ENCODE measurements at places on chromosomes 7 and 10.

DNA sequence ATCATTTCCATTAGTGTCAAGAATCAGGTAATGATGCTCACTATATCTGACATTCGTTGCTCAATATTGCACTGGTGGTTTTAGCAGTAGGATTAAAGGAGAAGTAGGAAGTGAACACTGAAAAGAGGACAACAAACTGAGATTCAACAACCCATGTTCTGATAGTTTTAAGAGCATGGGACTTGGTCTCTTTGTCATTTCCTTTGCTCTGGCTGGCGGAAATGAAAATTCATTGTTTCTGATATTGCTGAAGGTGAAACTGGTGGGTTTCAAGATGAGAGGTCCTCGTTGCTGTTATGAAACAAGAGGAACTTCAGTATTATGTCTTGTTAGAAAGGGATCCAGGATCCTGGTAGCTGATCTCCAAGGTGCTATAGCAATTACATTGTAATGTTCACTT, 129.0 kb downstream of the DNAH11 start:
- DNase-seq: no peak

- no peak for DNase-seq
These were observed 147.0 kb upstream of the CELF2 start for GRCh38 chr10:10870523-10871241.

GRCh38 chr10:76675561-76675950, 962.1 kb downstream of the KCNMA1 start:
- no peak for DNase-seq

DNA sequence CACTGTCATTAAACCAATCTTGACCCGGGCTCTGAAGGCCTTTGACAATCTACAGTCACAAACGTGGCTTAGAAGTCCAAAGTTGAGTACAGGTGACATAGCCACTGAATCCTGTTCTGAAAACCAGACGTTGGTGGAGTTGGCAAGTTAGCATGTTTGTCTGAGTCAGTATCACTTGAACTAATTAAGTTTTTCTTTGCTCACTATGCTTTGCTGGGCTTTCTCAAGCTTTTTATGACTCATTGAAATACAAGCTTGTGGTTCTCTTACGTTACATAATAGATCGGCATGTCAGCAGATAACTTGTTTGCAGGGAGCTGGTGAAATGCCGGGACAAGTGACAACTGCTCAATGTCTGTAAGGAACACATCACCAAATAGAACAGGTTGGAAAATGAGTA, 53.8 kb downstream of the ARL5B start:
- DNase-seq: peak; percentile 85

- peak; percentile 52 for DNase-seq
These were observed 100.0 kb downstream of the INPP5A start for GRCh38 chr10:132637477-132638129.

DNA sequence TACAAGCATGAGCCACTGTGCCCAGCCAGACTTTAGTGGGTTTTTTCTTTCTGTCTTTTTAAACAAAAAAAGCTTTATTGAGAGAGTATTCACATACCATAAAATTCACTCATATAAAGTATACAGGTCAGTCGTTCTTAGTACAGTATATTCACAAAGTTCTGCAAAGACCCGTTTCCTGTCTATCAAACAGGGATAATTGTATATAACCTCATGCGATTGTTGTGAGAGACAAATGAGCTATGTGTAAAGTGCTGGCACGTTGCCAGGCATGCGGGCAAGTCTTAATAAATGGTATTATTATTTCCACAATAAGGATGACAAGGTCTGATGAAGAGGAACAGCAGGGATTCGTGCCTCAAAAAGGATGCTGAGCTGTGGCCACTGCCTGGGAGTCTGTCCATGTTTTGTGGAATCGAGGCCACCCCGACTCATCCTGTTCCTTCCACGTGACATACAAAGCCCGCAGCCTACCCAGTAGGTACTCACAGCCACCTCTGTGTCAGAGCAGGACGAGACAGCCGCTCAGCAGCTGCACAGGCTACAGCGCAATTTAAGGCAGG, 51.6 kb downstream of the SMKR1 start:
- no peak for DNase-seq

DNA sequence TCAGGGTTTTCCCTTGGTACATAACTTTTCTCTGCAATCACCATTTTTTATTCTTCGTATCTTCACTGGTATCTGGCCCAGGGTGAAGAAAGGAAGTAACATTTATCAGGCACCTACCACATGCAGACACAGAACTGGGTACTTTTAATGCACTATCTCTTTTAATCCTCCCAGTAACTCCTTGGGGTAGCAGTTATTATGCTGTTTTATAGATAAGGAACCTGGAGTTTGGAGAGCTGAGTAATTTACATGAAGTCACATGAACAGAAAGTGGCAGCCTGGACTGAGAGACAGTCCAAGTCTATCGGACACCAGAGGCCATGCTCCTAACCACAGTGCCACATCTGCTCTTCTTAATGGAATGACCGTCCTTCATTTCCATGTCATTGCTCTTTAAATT, 117.1 kb upstream of the PODXL start:
- no peak for DNase-seq

DNA sequence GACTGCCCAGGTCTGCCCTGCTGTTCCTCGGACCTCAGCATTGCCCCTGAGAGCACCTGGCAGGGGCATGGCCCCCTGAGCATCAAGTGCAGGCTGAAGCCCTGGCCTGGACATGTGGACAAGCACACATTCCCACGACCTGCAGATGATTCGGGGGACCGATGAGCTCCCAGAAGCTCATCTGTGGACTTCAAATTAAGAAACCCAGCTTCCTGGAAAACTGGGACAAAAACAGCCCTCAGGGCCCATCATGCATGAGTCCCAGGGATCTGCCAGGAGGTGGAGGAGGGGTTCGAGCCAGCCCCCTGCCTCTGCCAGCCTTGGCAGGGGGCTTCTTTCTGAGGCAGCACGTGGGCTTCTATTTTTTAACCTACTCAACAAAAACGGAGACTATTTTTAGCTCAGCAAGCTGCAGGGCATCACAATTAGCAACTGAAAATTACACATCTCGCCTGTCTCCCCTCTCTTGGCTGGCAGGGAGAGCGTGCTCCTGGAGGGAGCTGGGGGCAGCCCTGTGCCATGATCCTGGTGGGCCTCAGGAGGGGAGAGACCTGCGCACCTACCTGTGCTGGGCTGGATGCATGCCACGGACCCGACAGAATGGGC, 51.8 kb downstream of the RASGEF1A start:
- no peak for DNase-seq

GRCh38 chr10:74754381-74754821, 72.0 kb upstream of the KAT6B start:
- no peak for DNase-seq

DNA sequence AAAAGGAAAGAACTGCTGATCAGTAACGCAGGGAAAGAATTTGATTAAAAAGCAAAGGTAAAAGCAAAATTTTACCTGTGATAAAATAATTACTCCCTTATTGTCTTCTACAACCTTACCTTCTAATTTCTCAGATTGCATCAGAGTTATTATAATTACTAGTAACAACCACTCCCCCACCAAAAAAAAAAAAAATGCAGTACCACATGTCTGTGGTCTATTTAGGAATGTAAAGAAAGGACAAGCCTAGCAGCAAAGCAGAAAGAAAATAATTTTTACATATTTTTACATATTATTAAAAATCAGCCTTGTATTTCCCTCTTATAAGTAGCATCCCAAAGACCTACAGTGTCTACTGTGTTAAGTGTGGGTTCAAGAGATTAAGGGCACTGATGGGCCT, 430.4 kb downstream of the TFEC start:
- DNase-seq: no peak

DNA sequence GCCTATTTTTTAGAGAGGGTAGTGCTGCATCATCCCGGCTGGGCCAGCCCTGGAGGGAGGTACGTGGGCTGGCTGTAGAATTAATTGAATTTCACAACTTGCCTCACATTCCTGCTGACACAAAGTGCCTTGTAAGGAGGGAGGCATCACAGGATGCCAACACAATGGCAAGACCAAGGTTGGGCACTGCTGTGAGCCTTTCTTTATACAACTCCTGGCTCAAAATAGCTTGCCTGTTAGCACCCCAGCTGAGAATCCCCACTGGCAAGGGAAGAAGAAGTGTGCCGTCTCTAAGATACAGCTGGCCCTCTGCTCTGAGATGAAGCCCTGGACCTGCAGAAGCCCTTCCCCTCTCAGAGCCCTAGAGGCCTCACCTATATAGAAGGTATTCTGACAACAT, 873.9 kb downstream of the GRID1 start:
- no peak for DNase-seq

GRCh38 chr10:70169649-70170364, 507 bp downstream of the SAR1A start:
- peak; percentile 11 for DNase-seq

- no peak for DNase-seq
These were observed 49.4 kb downstream of the HK1 start for GRCh38 chr10:69327463-69328379.

DNA sequence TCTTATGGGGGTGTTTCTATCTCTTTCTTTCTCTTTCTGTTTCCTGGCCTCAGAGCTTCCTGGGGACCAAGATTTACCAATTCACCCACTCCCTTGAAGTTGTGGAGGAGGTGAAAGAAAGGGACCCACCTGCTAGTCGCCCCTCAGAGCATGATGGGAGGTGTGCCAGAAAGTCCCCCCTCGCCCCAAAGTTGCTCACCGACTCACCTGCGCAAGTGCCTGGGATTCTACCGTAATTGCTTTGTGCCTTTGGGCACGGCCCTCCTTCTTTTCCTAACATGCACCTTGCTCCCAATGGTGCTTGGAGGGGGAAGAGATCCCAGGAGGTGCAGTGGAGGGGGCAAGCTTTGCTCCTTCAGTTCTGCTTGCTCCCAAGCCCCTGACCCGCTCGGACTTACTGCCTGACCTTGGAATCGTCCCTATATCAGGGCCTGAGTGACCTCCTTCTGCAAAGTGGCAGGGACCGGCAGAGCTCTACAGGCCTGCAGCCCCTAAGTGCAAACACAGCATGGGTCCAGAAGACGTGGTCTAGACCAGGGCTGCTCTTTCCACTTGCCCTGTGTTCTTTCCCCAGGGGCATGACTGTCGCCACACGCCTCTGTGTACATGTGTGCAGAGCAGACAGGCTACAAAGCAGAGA, 12.2 kb downstream of the AQP1 start:
- no peak for DNase-seq

DNA sequence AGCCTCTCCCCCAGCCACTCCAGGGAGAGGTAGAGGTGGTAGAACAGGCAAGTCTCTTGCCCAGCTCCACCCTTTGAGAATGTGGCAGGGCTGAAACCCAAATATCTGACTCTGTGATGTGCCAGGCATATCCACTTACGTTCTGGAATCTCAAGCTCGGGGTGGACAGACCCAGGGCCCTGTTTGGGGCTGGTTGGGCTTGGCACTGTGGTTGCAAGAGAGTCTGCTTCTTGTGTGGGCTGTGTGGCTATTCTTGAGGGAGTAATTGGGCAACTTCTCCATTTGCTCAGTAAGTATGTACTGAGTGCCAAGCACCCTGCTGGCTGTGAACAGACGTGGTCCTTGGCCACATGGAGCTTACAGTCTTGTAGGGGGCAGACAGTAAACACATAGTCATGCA, 4.7 kb downstream of the UBTD1 start:
- no peak for DNase-seq

DNA sequence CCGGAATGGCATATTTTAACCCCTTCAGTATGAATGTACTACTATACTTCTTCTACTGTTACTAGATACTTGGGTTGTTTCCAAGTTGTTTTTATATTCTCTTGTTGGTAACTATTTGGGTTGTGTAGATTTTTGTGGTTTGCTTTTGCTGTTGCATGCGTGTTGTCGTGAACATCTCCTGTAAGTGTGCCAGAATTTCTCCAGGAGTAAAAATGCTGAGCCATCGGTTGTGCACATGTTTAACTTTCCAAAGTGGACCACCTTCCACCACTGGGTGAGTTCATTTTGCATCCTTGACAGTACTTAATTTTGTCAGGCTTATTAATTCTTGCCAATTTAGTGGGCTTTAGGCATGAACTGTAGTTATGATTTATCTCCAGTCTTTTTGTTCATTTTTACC, 47.9 kb downstream of the CSGALNACT2 start:
- no peak for DNase-seq

GRCh38 chr10:78656417-78657162, 412.2 kb upstream of the ZMIZ1 start:
- no peak for DNase-seq

DNA sequence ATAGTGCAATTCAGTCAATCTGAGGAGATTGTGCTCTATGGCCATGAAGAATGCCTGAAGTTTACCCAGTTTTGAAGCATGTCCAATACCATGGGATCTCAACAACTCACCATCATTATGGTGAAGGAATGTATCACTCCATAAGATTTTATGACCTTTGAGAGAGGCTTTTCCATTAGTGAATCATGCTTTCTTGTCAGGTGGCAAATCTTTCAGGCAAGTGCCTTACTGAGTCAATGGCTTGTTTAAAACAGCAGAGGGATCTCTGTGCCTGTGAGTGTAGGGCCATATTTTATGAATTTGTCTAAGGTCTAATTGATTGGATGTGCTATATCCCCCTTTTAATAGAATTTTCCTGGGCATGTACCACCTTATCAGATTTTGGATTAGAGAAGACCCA, 131.5 kb downstream of the CCDC7 start:
- no peak for DNase-seq

DNA sequence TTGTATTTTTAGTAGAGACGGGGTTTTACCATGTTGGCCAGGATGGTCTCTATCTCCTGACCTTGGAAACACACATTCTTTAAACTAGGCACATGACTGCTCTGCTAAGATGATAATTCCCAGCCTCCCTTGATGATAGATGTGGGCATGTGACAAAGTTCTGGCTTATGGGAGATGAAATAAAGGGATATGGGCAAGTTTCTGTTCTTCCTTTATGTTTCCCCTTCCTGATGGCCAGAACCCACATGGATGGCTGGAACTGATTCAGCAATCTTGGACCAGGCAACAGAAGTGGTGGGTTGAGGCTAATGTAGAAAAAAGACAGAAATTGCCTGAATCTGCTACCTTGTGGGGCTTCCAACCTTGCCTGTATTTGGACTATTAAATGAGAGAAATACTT, 60.7 kb upstream of the NRP1 start:
- no peak for DNase-seq

- no peak for DNase-seq
These were observed 80.5 kb upstream of the PRKG1 start for GRCh38 chr10:50993771-50994251.

DNA sequence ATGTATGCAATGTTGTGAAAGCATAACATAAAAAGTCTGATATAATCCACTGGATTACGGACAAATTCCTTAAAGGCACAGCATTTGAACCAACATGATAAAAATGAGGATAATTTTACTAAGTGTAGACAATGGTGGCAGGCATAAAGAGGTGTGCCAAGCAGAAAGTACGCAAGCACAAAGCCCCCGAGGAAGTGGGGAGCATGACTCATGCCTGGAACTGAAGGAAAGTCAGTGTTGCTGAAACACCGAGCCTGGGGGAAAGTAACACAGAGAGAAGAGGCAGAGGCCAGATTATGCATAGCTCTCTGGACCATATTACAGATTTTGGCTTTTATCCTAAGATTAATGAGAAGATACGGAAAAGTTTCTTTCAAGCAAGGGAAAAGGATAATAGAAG, 490.0 kb upstream of the PHF14 start:
- DNase-seq: no peak
